ENCODE measurements at places on chromosomes 5 and 9. TPM values are rescaled to one million over a fixed set of nuclear protein-coding genes. Genes with fewer than 3 reads are reported as not detected.

CEL gene
- total RNA-seq = 1.6 TPM

CTXN3 gene
- not detected for total RNA-seq

SV2C gene
- total RNA-seq = 0.23 TPM

ACER2 gene
- total RNA-seq = 2.8 TPM

DDX4 gene
- 1.0 TPM for total RNA-seq

DNA sequence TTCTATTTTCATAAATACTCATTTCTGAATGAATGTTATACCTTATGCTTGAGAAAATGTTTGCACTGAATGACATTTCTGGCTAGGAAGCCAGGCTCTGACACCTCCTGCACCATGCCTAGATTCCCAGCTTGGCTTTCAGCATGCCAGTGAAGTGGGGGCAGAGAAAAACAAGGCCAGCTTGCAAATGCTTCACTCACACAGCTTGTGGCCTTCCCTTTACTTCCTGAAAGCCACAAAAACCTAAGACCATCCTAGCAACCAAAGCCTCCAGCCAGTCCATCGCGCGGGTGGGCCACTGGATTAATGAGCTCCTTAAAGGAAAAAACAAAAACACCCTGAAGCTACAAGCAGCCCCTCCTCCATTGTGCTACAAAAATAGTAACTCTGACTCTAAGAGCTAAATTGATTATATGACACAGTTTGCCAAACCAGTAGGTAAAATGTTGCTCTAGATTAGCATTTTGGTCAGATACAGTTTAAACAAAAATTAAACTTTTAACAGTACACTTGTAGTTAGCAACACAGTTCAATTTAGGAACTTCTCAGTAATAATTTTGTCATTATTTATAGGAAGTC, 159.9 kb downstream of the TSSK1B start:
- DNase-seq = no peak

GRCh38 chr9:130073373-130073772, 19.7 kb downstream of the GPR107 start:
- no peak for DNase-seq

- DNase-seq = no peak
Measured at GRCh38 chr5:171469326-171469725, 49.9 kb downstream of the FGF18 start.

DNA sequence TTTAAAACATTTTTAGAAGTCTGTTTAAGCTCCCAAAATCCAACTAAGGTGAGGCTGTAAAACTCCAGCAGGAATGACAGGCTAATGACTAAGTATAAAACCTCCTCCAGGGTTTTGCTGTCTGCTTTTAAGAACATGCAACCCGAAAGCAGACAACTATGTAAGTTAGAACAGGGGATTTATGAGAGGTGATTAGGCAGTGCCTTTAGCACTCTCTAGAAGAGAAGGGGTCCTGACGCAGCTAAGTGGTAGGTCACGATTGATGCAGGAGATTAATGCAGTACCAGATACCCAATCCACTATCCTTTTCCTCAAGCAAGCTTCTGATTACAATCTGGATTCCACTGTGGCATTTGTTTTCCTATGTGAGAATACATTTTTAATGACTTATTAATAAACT, 25.9 kb downstream of the HOMER1 start:
- no peak for DNase-seq

- no peak for DNase-seq
Measured at GRCh38 chr5:151630088-151630487, 39.0 kb upstream of the FAT2 start.

DNA sequence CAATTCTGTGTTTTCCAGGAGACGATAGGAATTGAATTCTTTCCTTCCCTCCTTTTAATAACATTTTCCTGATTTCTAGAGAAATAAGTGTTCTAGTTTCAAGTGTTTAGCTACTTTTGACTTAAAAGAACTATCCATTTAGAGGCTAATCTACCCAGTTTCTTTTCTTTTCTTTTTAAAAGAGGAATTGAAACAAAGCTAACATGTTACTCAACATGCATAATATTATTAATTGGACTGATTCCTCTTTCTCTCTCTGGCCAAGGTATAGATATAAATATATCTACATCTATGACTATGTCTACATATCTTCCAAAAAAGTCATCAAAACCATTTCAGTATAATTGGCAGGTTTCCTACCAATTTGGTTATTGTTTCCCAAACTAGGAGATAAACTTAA, 309.8 kb downstream of the TRPM3 start:
- no peak for DNase-seq

DNA sequence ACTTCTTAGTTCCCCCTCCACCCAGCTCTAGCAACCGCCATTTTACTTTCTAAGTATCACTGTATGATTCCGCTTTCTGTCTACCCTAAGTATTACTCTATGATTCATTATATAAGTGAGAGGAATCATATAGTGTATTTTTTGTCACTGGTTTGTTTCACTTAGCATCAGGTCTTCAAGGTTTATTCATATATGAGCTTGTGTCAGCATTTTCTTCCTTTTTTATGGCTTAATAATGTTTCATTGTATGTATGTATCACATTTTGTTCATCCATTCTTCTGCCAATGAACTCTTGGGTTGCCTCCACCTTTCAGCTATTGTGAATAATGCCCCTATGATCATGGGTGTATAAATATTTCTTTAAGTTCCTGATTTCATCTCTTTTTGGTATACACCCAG, 222.8 kb downstream of the SNCAIP start:
- DNase-seq = no peak

GRCh38 chr9:85743275-85744128, 1.7 kb upstream of the AGTPBP1 start:
- DNase-seq = peak; percentile 20

- DNase-seq = no peak
Measured at GRCh38 chr9:118957585-118957984, 411.6 kb downstream of the BRINP1 start.

- no peak for DNase-seq
Measured at GRCh38 chr5:138529812-138530211, 13.2 kb downstream of the ETF1 start.

DNA sequence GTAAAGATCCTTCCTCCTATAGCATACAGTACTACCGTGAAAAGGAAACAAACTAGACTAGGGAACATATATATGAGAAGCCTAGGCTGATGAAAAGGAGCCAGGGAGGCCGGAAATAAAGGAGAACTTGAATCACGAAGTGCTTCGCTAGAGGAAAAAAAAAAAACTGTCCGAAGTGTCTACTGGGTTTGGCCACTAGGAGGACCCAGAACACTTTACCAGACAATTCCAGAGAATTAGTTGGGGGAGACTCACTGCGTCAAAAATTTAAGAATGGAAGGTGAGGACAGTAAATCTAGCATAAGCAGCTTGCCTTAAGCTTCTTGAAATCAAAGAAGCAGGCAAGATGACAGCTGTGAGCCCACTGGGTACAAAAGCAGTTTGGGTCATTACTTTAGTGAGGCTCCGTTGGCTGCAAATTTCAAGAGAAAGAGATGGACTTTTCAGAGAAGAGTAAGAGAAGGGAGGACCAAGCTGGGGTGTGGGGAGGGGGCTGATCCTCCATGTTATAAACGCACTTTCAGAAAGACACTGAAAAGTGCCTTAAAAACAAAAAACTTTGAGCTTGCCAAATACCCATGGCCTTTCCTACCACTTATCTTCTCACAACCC, 47.4 kb downstream of the P4HA2 start:
- DNase-seq = peak; percentile 18

DNA sequence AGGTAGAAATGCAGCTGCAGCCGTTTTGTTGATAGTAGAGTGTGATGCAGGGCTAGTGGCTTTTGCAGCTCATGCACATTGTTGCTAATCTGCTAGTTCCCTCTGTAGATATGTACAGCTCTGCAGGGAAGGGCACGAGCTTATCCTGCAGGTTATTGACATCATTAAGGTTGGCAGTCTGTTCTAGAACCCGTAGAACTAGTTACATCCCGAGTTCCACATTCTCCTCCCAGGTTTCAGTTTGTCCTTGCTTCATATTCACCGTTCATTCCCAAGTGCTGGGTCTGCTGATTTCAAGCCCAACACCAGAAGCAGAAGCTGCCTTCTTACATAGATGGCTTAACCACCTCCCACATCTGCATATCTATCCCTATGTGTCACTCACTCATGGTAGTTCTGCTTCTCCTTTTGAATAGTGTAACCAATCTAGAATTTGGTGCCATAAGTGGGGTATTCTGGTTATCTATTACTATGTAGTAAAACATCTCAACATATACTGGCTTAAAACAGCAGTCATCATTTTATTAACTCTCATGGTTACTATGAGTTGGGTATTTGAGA, 38.1 kb downstream of the CRHBP start:
- no peak for DNase-seq

GRCh38 chr9:94912700-94913249, 186.3 kb downstream of the AOPEP start:
- DNase-seq = no peak

GRCh38 chr5:132378580-132378979, 9.1 kb downstream of the SLC22A5 start:
- DNase-seq = no peak
